ENCODE measurements at places on chromosomes 3 and 15. TPM values are rescaled to one million over a fixed set of nuclear protein-coding genes. Genes with fewer than 3 reads are reported as not detected.

- DNase-seq: no peak
These were observed 183.6 kb downstream of the PEX5L start for GRCh38 chr3:179853176-179853575.

DNA sequence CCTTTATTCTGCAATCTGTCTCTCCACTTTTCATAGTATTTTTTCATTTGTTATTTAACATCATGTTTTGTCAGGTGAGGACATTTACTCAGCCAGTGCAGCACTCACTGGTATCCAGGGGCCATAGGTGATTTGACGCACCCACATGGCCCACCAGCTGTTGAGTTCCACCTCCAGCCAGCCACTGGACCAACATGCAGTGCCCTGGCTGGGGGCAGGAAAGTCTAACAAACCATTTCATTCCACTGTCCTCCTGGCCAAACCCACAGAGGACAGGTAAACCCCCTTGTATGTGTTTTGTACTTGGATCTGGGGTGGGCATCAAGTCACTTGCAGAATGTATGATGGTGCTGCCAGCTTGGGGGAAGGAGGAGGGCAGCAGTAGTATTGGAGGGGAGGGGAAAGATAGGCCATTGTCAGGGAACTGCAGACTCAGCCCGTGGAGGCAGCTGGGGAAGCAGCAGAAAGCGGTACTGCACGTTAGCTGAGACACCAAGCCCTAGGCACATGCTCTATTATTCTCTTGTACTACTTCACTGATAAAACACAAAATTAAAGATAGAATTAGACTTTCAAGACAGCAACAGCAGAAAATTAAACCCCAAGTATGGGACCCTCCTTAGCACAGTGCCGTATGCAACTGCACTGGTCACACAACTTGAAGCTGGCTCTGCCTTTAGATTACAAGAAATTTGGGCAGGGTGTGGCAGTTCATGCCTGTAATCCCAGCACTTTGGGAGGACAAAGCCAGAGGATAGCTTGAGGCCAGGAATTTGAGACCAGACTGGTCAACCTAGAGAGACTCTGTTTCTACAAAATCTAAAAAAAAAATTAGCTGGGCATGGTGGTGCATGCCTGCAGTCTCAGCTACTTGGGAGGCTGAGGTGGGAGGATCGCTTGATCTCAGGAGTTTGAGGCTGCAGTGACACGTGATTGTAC is 15.4 kb upstream of the RPL24 start:
- DNase-seq: no peak

The PARP16 gene
- 4.6 TPM for total RNA-seq

DNA sequence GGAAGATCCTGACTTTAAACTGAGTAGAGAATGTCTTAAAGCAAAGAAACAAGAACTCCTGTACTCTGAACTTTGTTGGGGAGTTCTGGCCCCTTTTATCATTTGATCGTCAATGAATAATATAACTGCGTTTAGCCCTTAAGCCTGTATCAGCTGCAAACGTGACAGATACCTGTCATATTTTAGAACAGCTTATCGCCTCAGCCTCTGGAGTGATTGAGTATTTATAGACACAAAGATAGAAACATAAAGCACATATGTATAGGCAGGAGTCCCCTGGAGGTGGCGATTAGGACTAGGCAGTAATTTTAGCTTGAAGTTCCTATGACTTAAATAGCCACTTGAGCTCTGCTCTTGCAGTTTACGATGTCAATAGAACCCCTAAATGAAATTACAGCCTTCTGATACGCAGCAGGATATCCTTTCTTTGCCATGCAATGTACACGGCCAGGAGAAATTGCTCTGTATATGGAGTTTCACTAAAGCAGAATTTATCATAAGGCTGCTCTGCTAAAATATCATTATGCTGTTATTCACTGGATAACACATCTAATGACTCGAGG is 321.8 kb downstream of the TIGIT start:
- no peak for DNase-seq

The RFTN1 gene
- total RNA-seq: 22.9 TPM

The RNF13 gene
- total RNA-seq: 47.7 TPM

DNA sequence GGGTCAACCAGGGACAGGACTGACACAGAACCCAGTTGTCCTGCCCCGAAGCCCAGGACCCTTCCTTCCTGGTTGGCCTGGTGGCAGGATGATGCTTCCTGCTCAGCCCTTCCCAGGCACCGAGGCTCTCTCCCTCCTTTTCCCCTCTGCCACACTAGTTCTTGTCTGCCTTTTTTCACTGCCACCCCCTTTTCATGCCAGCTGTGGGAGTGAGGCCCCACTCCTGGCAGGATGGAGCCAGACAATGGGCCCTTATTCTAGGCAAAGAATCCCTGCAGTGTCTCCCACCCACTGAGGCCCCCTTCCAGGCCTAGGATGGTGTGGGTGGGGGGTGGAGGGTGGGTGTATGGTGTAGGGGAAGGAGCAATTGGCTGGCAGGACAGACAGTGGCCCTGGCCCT is 1.1 kb upstream of the SCAMP5 start:
- no peak for DNase-seq

The ANKRD34C gene
- 0.66 TPM for total RNA-seq

Data from left ventricle myocardium inferior (tissue), 1 donor.